Renal pelvis (tissue), 12 donors: ENCODE measurements at places on chromosomes 2 and 18. TPM values are rescaled to one million over a fixed set of nuclear protein-coding genes. Genes with fewer than 3 reads are reported as not detected.

DNA sequence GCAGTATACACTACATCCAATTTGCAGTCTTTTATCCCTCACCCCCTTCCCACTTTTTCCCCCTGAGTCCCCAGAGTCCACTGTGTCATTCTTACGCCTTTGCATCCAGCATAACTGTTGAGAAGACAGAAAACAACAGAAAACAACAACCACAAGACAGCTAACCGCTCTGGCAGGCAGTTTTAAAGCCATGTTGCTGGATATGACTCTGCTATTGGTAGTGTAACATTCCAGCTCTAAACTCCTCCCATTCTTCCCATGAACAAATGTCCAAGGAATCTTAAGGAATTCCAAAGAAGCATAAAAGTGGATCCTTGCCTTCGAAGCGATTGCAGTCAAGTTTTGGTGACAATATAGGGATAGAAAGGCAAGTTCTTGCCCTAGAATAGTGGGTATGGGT lies 599.1 kb downstream of the NYAP2 start:
- no peak for DNase-seq

DNA sequence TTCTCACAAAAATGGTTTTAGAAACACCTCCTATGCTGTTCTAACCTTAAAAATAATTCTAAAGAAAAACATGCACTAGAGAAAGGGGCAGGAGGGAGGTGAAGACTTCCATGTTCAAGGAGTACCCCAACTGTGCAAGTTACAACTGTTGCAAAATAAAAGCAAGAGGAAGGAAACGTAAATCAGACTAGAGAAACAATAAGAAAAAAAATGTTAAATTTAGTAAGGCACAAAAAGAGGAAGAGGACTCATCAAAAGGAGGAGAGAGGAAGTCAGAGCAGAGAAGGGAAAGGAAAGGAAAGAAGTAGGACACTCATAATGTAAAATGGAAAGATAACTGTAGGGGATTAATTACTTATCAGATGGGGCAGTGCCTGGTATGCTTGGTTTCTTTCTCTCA lies 34.1 kb downstream of the RAPH1 start:
- no peak for DNase-seq

- peak; percentile 69 for DNase-seq
Observed at GRCh38 chr18:457140-457519, 43.4 kb downstream of the COLEC12 start.

DNA sequence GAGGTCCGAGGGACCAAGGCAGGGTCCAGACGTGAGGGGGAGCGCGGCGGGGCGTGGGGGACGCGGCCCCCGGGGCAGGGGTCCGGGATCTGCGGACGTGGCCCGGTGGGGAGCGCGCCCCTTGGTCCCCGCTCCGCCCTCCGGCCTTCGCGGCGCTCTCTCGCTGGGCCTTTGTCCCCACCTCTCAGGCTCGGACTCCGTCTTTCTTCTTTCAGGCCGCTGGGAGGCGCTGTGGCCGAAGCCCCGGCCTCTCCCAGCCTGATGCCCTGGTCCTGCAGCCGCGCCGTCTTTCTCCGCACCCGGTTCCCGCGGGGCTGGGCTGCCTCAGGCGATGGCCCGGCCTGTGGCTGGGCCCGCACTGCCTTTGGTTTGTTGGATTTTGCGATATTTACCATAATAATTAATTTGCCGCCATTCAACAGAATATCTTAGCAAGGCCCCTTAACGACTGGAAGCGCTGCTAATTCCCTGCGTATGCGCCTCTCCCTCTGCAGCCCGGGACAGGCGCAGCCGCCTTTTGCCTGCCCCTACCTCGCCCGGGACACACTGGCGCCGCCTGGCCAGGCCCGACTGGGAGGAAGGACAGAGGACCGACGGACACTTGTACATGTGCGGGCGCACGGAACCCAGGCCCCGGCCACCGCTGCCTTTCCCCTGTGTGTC lies 10.8 kb downstream of the SIX3 start:
- no peak for DNase-seq

DNA sequence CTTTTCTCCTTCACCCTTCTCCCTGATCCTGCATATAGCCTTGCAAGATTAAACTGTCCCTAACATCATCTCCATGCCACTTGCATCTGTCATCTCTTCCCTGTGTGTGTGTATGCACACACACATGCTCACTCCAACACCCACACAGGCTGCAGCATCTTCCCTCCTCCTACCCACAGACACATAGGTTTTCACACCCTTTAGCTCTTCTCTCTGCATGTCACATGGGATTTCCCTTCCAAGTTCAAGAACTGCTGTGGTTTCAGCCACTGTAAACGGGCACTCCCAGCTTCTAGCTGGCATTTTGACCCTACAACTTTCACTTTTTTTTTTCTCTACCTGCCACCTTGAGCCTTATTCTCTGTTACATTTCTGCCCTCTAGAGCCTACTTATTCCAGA lies 6.4 kb downstream of the CELF4 start:
- no peak for DNase-seq

GRCh38 chr18:13139885-13140450 lies 78.6 kb upstream of the LDLRAD4 start:
- no peak for DNase-seq

DNA sequence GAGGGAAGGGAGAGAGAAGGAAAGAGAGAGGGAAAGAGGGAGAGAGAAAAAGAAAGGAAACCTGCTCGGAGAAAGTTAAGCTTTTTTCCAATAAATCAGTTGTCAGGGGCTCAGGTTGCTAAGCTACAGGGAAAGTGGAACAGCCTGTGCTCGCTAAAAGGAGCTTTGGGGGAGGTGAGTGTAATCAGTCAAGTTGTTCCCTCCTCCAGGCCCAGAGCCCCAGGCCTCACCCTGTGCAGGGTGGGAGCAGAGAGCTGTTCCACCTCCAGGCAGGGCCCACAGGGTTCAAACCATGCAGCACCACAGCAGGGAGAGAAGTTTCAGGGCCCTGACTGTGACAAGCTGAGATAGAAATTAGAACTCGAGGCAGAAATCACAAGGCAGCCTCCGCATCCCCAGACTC lies 56.4 kb upstream of the PPP1CB start:
- peak; percentile 80 for DNase-seq

- no peak for DNase-seq
Observed at GRCh38 chr18:32301361-32301760, 111.5 kb downstream of the MEP1B start.

GRCh38 chr18:56035546-56035945 lies 447.6 kb upstream of the TCF4 start:
- DNase-seq = no peak

DNA sequence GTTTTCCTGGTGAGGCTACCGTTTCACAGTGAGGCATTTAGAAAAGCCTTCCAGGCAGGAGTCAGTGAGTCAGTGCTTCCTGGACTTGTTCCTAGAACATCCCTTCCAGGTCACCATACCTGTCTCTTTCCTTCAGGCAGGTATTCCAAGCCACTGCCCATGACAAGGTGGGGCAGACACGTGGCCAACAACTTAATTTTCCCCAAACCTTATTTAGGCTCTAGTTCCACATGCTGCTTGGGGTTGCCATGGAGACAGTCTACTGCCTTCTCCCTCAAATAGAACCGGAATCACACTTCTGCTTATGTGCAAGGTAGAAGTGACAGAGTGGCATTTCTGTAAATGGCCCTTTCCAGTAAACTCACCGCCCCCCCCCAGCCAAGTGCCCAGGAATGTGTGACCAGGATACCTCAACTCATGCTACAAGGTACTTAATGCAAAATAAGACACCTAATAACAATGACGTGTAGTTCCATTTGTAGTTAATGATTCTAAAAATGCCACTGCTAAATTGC lies 258.3 kb downstream of the PRKCE start:
- peak; percentile 62 for DNase-seq

PPP1R1C gene
- 3.5 TPM for polyA plus RNA-seq

LYPD1 gene
- 115 TPM for polyA plus RNA-seq

LBX2 gene
- polyA plus RNA-seq = 3.1 TPM

CCDC141 gene
- polyA plus RNA-seq = 0.12 TPM

LRP2 gene
- 145 TPM for polyA plus RNA-seq

SEC11C gene
- 64.4 TPM for polyA plus RNA-seq

FHOD3 gene
- polyA plus RNA-seq = 36.0 TPM

AOX1 gene
- 2.3 TPM for polyA plus RNA-seq
